ENCODE measurements at places on chromosomes 6 and 20.

DNA sequence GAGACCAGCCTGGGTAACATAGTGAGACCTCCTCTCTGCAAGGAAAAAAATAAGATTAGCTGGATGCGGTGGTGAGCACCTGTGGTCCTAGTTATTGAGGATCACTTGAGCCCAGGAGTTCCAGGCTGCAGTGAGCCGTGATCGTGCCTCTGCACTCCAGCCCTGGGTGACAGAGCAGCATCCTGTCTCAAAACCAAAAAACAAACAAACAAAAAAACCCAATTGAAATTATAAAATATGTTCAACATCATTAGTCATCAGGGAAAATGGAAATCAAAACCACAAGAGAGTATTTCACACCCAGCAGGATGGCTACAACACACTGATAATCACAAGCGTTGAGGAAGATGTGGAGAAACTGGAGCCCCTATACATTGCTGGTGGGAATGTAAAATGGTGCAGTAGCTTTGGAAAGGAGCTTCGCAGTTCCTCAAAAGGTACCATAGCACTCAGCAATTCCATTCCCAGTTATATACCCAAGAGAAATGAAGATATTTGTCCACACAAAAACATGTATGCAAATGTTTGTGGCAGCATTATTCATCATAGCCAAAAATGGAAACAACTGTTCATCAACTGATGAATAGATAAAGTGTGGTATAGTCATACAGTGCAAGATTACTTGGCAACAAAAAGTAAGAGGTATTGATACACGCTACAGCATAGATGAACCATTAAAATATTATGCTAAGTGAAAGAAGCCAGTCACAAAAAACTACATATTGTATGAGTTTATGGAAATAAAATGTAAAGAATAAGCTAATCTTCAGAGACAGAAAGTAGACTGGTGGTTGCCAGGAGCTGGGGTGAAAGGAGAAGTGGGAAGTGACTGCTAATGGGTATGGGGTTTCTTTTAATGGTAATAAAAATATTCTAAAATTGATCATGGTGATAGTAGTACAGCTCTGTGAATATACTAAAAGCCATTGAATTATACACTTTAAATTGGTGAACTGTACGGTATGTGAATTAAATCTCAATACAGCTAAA, 38.7 kb upstream of the RIPOR2 start:
- peak; percentile 6 for DNase-seq

- DNase-seq: peak; percentile 48
Measured at GRCh38 chr6:123415844-123416468, 220.8 kb downstream of the TRDN start.

GRCh38 chr20:47285189-47285588, 71.3 kb downstream of the ZMYND8 start:
- DNase-seq: no peak

DNA sequence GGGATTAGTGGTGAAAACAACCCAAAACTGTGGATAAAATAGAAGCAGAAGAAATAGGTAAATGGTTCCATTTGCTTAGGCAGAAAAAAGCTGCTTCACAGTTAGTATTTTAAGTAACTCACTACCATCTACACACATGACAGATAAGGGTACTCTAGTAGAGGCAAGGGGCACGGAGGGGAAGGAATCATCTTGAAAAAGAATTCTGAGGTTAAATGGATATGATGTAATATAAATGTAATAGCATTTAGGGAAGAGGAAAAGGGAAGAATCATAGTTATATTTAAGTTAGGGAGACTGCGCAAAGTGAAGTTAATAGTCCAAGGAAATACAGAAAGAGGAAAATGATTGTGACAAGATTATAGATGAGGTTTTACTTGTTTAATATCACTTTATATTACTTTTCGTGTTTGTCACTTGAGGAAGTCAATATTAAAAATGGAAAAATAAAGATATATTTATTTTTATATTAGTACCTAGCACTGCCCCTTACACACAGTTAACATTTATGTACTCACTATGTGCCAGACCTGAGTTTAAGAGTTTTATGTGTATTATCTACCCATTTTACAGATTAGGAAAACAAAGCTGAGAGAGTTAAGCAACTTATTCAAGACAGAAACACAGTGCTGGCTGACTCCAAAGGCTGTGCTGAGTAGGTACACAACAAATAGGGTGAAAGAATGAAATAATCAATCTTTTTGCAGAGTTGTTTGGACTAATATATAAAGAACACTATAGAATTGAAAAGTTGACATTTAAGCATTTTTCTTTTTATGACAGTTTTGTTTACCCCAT, 128.1 kb downstream of the REV3L start:
- DNase-seq: no peak

GRCh38 chr20:59103573-59103972, 60.0 kb upstream of the ZNF831 start:
- DNase-seq: no peak

GRCh38 chr6:82085701-82086100, 161.8 kb downstream of the IBTK start:
- DNase-seq: no peak

- DNase-seq: no peak
Measured at GRCh38 chr6:98530732-98531131, 303.6 kb upstream of the POU3F2 start.

DNA sequence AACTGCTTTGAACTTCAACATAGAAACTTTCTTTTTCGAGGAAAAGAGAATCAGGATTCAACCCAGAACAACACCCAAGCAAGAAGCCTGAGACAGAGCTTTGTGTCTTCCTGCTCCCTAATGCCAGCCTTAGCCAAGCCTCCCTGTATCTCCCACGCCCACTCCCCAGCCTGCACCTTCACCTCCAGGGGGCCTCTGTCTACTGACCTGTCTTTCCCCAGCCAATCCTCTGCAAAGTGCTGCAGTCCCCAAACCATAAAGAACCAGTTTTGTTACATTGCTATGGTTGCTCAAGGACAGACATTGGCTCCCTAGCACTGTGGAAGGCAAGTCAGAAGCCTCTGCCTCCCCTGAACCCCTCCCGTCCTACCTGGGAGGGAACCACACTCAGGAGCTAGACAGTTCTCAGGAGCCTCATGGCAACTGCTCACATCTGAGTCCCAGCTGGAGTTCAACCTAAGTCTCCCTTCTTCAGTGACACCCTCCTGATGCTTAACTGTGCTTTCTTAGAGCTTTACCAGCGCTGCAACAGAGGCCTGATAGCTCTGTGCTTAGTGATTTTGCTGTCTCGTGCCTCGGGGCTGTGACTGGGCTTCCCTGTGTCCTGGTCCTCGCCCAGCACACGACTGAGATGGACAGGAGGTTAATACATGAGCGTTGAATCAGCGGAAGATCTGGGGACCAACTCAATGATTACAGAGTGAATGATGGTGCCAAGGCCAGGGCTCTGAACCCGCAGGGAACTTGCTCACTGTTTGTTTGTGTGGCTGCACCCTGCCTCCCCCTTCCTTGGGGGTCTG, 101.5 kb upstream of the DUSP22 start:
- no peak for DNase-seq

- DNase-seq: peak; percentile 45
Measured at GRCh38 chr20:13839421-13840092, 54.7 kb downstream of the NDUFAF5 start.

DNA sequence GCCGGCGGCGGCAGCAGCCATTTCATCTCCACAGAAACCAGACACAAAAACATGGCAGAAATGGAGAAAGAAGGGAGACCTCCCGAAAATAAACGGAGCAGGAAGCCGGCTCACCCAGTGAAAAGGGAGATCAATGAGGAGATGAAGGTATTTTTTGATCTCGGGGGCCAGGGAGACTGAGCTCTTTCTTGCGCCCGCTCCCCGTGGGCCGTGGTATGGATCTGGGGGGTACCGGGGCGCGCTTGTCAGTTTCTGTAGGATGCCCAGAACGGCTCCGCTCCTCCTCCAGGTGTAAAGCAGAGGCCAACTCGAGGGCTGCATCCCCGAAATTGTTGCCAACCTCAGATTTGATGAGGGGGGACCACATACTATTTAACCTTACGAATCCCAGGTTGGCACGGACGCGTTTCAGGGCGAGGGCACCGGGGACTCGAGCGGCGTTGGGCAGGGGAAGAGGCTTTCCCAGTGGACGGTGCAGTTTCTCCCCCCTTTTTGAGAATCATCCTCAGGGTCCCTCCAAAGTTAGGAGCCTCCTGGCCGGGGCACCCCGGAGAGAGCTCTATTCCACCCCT, 735 bp downstream of the SOBP start:
- no peak for DNase-seq

- no peak for DNase-seq
Measured at GRCh38 chr6:96909811-96910210, 12.1 kb upstream of the NDUFAF4 start.

- DNase-seq: no peak
Measured at GRCh38 chr6:1347161-1347560, 35.3 kb downstream of the FOXQ1 start.

DNA sequence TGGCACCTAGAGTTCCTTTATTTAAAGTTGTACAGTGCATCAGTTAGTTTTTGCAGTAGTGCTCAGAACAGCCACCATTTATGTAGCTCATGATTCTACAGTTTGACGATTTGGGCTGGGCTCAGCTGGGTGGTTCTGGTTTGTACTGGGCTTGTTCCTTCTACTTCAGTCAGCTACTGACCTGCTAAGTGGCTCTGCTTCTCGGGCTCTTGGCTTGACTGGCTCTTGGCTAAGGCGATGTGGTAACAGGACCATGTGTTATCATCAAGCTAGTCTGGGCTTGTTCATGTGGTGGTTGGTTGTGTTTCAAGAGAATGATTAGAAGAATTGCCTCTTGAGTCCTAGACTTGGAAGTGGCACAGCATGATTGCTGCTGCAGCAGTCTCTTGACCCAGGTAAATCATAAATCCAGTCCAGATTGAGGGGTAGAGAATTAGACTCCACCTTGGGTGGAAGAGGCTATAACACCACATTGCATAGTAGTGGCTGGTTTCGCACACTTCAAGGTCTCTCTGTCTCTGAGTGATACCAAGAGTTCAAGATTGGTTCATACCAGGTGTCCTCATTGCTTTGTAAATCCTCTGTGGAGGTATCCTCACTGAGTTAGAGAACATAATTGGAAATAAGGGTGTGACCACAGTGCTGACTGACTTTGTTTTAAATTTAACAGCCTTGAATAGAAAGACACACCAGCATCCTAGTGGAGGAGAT, 253.0 kb downstream of the ARID1B start:
- no peak for DNase-seq

- no peak for DNase-seq
Measured at GRCh38 chr6:154605882-154606370, 95.4 kb upstream of the CNKSR3 start.

GRCh38 chr20:38143646-38144554, 21.2 kb downstream of the TGM2 start:
- DNase-seq: peak; percentile 98

- peak; percentile 26 for DNase-seq
Measured at GRCh38 chr20:47927944-47928343, 142.7 kb upstream of the SULF2 start.

DNA sequence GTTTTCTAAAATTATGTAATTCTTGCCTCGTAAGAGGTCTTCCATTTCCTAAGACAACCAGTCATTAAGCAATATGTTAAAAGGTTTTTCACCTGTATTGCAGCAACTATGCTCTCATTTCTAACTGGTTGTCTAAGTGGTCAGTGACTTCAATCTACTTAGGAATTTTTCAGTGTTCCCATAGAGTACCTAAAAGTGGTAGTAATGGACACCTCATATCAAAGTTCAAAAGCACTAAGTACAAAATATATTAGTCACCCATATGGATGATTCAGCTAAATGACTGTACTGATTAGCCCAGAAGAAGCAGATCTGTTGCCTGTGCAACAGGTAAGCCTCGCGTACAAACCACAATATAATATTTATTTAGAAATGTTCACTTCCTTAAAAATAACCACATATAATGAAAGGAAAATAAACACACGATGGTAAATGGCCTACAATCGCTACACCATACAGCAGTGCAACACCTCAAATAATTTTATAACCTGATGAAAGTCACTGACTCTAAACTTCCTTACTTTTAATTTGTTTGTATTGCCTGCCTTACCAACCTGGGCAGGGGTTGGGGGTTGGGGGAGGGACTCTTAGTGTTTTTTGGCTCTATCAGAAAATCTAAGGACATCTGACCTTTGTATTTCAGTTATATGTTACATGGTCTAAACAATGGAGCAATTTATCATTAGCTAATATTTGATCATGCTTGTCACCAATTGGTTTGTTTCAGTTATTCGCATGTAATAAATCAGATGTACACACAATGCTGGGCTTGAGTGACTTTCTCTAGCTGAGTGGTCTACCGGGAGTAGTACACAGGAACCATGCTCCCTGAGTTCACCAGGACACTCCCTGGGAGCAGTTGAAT, 105.9 kb downstream of the HIVEP2 start:
- DNase-seq: peak; percentile 71

DNA sequence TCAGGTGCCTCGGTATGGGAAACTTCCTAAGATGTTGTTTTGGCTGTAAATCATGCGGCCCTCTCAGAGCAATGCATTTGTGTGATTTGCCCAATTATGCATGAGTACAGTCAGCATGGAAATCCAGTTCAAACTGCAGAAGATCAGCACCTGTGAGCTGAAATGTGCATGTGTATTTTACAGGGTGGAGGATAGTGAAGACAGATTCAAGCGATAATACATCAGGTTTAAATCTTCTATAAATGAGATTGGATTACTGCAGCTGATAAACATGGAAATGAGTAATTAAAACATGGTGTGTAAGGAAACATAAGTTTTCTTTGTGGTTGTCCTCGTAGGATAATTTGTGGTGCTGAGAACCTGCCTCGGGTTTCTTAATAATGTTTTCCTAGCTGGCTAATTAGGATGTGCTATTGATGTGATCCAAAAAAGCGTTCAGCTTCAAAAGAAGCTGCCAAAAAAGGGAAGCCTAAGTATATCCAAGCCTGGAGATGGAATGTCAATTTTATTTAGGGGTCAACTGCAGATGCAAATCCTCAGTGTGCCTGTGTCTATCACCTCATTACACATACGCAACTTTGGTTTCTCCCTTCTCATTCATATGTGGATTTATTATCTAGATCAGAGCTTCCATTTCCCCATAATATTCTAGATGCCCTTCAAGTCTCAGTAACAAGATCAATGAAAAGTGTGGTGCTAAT, 117.1 kb upstream of the CCDC28A start:
- DNase-seq: no peak

DNA sequence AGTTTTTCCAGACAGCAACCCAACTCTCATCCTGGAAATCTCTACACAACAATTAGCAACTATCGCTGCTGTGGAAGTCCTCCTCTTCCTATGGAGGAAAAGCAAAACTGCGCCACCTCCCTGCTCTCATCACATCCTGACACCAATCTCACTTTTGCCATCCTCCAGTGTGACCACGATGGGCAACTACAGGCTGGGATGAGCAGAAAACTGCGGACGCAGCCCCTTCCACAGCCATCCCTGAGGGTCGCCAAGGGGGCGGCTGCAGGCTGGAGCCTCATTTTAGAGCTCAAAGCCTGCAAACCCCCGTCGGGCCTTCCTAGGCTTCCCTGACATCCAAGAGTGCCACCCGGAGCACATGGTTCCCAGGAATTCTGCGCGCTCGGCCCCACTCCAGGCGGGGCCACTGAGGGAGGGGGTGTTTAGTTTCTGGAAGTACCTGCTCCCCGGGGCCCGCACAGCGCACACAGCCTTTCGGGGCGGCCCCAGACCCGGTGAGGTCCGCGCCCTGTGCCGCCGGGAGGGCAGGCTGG, 1.2 kb downstream of the TCFL5 start:
- no peak for DNase-seq
